ENCODE measurements at places on chromosomes 12 and 14. TPM values are rescaled to one million over a fixed set of nuclear protein-coding genes. Genes with fewer than 3 reads are reported as not detected.

KCNA5 gene
- not detected for total RNA-seq

CLEC1A gene
- total RNA-seq = not detected

OR4N5 gene
- not detected for total RNA-seq

ATL1 gene
- total RNA-seq = 0.58 TPM

DPPA3 gene
- total RNA-seq = not detected

KLRD1 gene
- 0.22 TPM for total RNA-seq

IPO8 gene
- 41.3 TPM for total RNA-seq

HOTAIR gene
- not detected for total RNA-seq

FOXG1 gene
- total RNA-seq = not detected

SLC5A8 gene
- not detected for total RNA-seq

BAZ1A gene
- 67.8 TPM for total RNA-seq

CLEC2D gene
- total RNA-seq = 199 TPM

SSTR1 gene
- not detected for total RNA-seq

GALNT4 gene
- 6.0 TPM for total RNA-seq

CINP gene
- 51.2 TPM for total RNA-seq

NFATC4 gene
- not detected for total RNA-seq

DHH gene
- total RNA-seq = not detected

ADGRD1 gene
- total RNA-seq = 0.64 TPM

DENND5B gene
- 0.10 TPM for total RNA-seq

RD3L gene
- not detected for total RNA-seq

GPRC5D gene
- not detected for total RNA-seq

RAD51AP1 gene
- total RNA-seq = 44.6 TPM

CISTR gene
- total RNA-seq = not detected

TSPAN19 gene
- not detected for total RNA-seq

MED6 gene
- total RNA-seq = 39.7 TPM

CFAP73 gene
- total RNA-seq = 0.90 TPM

GPR135 gene
- total RNA-seq = 0.51 TPM

CSRP2 gene
- 0.41 TPM for total RNA-seq

KRT82 gene
- not detected for total RNA-seq

LRP1-AS gene
- not detected for total RNA-seq

MVK gene
- total RNA-seq = 21.2 TPM

FAM90A1 gene
- total RNA-seq = 0.41 TPM

HHIPL1 gene
- total RNA-seq = 0.29 TPM

REC8 gene
- total RNA-seq = 27.9 TPM

KDM5A gene
- 59.7 TPM for total RNA-seq

RHEBL1 gene
- total RNA-seq = 15.6 TPM

GMFB gene
- 39.0 TPM for total RNA-seq

PLXNC1 gene
- total RNA-seq = 5.7 TPM

INSM2 gene
- not detected for total RNA-seq

ERP27 gene
- total RNA-seq = 2.5 TPM

GSG1 gene
- total RNA-seq = not detected

SAMD4A gene
- 2.4 TPM for total RNA-seq

ADAM21 gene
- total RNA-seq = 0.15 TPM

MYO1H gene
- not detected for total RNA-seq

PTCSC3 gene
- total RNA-seq = not detected

SCN8A gene
- 0.51 TPM for total RNA-seq
